ENCODE measurements at places on chromosomes 4 and X.

DNA sequence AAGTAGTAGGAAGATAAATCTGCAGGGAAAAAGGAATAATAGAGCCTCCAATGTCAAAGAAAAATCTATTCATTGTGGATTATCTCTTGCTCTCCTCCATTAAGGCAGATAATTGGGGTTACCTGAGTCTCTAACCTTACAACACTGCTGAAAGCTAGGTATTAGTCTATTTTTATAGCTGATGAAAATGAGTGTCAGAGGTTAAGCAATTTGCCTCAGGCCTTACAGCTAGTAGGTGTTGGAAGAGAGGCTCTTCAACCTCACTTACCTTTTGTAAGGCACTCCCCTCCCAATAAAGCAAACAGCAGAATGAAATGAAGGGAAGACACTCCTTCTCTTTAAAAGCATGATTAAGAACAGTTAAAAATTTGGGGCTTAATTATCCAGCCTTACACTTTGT is 45.4 kb upstream of the GAB1 start:
- DNase-seq, result no peak

DNA sequence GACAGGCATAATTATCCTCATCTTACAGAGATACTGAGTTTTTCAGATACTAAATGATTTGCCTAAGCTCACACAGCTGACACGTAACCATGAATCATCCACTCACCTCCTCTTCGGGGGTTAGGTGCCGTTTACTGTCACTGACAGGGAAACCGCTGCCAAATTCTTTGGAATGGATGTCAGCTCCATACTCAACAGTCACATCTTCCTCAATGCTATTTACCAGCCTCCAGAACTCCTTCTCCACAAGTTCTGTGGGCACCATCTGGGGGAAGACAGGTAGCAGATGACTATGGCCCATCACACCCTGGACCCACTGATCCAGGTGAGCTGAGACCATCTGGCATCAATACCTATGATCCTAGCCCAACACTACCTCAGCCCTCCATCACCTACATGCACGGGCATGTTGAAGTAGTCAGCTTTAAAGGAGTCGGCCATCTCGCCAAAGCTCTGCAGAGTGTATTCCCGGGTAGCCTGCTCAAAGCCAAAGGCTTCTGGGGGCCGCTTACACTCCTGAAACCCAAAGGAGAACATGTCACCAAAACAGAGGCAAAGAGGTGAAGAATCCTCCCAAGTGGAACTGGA is 13.5 kb downstream of the KDM5C start:
- no peak for DNase-seq

DNA sequence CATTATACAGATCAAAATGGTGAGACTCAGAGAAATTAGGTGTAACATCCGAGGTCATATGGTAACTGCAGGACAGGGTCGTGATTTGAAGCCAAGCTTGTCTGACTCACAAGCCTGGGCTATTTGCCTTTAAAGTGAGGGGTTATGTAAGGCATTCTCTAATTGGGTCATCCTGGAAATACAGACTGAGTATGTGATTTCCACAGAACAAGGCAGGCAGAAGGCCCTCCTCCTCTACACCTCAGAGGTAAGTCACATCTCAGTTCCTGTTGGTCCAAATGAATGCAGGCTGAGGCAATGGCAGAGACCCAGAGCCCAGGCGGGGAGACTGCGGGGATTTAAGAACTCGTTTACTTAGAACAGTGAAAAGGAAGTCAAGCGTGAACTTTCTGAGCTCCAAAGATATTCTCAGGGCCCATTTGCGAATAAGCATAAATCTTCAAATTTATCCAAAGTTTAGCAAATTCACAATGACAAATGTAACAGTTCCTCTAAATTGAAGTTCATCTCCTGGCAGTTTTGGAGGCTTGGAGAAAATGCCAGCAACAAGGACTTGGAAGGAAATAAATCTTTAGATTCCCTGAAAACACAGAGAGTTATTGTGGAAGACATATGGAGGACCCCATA is 153.3 kb downstream of the LDB2 start:
- DNase-seq, result no peak

DNA sequence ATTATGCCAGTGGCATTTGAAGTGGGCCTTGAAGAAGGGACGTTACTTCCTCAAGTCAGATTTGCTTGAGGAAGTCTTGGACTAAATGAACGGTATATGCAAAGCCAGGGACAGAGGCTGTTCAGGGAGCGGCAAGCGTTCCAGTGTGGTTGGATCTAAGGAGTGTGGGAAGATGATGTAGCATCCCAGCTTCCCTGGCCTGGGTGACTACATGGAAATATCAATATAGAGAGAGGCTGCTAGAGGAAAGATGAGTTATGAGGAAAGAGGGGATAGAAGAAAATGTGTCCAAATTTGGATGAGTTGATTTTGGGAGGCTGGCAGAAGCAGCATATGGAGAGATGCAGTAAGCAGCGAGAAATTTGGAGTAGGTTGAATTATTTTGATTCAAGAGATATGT is 432.5 kb upstream of the TENM3 start:
- DNase-seq, result no peak

DNA sequence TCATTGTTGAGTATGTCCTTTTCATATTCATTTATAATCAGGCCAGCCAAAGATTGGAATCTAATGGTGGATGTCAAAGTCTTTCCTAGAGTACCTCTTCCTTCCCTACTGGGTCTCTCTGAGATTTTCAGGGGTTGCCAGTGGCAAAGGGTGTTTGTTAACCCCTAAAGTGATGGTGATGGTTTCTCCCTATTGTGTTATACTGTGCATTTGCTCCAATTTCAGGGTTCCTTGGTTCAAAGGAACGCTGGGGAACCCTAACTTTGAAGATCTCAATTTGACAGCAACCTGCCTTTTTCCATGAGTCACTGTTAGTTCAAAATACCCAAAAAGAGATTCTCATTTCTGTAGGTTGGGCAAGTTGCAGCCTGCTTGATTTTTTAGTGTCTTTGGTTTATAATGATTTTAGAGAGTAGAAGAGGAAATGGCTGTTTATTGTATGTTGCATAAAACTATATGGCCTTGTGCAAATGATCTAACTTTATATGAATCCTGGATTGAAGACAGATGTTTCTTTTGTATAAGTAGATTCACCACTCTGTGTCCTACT is 23.0 kb downstream of the GAB1 start:
- DNase-seq, result no peak

DNA sequence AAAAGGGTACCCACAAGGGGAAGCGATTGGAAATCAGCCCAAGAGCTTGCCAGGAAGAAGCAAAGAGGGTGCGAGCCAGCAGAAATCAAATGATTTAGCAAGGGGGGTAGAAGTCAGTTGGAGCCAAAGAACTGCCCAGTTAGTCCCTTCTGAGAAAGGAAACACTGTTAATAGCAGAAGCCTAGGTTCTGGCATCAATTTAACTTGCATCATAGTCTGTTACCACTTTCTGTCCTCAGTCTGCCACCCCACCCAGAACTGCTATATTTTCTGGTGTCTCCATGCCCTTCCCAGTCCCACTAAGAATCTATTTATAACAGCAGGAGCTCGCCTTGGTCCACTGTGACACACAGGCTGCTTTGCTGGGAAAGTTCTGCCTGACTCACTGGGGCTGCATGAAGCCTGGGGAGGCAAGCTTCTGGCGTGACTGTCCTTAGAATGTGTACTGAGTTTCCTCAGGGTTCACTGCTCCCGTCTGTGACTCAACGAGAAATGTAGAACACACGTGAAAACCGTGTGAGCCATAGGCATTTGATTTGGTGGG is 157.8 kb upstream of the TTC29 start:
- DNase-seq, result no peak

- no peak for DNase-seq
These were observed 2.4 kb upstream of the NBDY start for GRCh38 chrX:56726605-56727004.

DNA sequence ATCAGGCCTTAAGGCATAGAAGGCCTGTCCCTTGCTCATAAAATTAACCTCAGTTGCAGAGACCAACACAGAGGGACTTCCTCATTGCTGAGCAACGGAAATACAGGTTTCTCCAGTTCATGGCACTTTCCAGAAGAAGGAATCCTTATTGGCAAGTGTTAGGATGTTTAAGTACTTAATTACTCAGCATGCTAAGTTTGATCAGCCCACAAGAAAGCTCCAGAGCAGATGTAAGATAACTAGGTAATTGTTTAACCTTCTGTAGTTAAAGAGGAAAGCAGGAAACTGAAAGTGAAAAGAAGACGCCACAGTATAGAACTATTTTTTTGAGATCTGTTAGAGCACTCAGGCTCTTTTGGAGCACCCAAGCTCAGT is 33.5 kb downstream of the SMS start:
- DNase-seq, result no peak

- no peak for DNase-seq
These were observed 22.0 kb upstream of the PPARGC1A start for GRCh38 chr4:23911675-23912455.

DNA sequence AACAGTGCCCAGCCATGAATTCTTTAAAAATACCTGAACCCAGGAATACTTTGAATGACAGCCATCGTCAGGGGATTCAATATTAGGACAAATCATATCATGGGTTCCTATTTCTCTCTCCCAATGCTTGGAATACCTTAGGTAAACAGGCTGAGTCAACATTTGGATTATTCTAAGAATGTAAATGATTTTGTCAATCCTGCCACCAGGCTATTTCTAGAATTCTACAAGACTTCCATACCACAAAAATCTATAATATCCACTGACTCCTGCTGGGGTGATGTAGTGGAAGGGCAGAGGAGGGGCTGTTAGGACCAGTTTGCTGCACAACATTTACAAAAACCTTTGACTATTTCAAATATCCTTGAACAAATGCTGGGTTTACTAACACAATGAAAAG is 65.2 kb downstream of the IGFBP7 start:
- DNase-seq, result no peak

GRCh38 chrX:101460669-101461068 is 24.6 kb upstream of the ARMCX4 start:
- no peak for DNase-seq

- no peak for DNase-seq
These were observed 144.6 kb upstream of the KIT start for GRCh38 chr4:54513204-54513603.

DNA sequence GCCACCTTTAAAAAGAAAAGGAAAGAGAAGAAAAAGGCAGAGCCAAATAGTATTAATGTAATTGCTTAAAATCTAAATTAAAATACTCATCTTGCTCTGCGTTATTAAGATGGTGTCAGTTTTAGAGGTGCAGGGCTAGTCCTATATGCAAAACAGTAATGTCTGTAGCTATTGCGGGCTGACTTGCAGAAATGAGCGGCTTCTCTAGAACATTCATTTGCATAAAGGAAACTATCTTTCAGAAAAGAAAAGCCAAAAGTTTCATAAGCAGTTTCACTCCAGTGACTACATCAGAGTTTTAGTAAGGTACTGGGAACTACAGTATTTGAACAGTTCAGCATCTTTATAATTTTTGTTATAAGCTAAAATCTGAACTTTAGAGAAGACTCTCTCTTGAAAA is 6.0 kb downstream of the SMAD1 start:
- DNase-seq, result peak; percentile 22

DNA sequence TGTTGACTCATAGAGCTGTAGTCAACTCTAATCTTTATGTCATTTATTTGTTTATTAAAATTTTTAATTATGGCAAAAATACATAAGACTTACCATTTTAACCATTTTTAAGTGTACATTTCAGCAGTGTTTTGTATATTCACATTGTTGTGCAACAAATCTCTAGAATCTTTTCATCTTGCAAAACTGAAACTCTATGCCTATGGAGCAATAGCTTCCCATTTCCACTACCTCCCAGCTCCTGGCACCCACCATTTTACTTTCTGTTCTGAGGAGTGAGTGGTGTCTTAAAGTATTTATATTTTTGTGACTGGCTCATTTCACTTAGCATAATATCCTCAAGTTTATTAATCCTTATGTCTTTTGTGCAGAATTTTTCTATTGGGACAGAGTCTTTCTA is 181.0 kb downstream of the GPAT3 start:
- DNase-seq, result no peak

DNA sequence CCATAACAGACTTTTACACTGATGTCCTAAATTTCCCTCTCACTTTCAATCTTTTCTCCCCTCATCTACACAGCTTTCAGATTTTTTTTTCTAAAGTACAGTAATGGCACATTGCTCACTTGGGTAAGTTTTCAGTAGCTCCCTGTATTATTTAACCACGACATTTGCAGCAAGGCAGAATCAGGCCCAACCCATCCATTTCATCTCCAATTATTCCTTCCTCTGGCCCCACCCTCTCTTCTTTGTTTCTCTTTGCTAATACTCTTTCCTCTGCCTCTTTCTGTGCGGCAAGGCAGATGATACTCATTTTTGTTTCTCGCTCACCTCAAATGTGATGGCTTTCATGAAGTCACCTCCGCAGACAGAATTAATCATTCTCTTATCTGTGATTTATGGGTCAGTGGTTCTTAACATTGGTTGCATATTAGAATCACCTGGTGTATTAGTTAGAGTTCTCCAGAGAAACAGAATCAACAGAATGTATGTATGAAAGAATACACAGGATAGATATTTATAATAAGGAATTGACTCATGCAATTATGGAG is 43.4 kb upstream of the GATB start:
- no peak for DNase-seq

- DNase-seq, result no peak
These were observed 13.2 kb downstream of the CLNK start for GRCh38 chr4:10671366-10671765.

- DNase-seq, result no peak
These were observed 966 bp downstream of the TBC1D25 start for GRCh38 chrX:48540480-48540879.

DNA sequence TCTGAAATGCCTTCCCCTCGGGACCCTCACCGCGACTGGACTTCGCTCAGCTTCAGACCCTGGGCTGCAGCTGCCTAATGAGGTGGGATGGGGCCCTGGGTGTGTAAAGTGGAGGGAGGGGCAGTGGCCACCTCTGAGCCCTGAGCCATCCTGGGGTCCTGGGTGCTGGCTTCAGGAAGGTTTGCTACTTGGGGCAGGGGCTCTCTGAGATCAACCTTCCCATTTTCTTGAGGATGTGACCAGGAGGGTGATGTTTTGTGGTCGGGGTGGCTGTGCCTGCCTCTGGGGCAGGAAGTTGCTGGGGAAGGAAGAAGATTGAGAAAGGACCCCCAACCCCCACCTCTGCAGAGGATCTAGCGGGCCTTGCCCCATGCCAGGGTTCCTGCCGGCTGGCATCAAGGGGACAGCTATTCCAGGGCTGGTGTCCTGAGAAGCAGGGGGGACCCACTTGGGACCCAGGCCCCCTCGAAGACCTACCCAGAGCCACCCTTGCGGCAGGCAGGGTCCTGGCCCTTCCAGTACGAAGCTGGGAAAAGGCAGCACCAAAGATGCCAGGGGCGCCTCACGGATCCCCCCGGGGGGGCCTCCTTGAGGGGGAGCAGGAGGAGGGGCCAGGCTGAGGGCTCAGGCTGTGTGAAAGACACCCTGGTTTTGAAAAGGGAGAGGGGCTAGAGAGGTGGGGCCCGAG is 6.5 kb downstream of the SH3BP2 start:
- DNase-seq, result no peak

- no peak for DNase-seq
These were observed 27.9 kb downstream of the ARHGEF6 start for GRCh38 chrX:136752796-136753195.

- DNase-seq, result no peak
These were observed 768.3 kb downstream of the RAPGEF2 start for GRCh38 chr4:159871141-159871540.

DNA sequence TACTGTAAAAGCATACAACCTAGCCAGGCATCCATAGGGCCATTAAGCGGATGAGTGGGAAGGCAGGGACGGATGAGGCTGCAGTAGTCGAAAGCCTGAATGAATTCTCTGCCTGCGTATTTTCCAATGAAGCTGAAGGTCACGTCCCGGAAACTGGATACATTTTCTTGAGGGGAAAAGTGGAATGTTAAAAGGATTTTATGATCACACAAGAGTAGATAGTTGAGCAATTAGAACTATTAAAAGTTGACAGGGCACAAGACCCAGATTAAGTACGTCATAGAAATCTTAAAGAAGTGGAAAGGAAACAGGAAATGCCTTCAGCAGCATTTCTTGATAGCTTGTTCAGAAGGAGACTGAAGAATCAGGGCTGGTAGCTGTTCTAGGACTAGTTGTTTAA is 98.3 kb upstream of the CXXC4 start:
- no peak for DNase-seq

Measured in stimulated activated CD4-positive, alpha-beta T cell treated with anti-CD3 and anti-CD28 coated beads, Interleukin-2, amount 100 ng/mL, for 24 hours (primary cell).